ENCODE measurements at places on chromosomes 11 and 22.

- DNase-seq: no peak
These were observed 44.2 kb upstream of the WEE1 start for GRCh38 chr11:9529334-9529650.

DNA sequence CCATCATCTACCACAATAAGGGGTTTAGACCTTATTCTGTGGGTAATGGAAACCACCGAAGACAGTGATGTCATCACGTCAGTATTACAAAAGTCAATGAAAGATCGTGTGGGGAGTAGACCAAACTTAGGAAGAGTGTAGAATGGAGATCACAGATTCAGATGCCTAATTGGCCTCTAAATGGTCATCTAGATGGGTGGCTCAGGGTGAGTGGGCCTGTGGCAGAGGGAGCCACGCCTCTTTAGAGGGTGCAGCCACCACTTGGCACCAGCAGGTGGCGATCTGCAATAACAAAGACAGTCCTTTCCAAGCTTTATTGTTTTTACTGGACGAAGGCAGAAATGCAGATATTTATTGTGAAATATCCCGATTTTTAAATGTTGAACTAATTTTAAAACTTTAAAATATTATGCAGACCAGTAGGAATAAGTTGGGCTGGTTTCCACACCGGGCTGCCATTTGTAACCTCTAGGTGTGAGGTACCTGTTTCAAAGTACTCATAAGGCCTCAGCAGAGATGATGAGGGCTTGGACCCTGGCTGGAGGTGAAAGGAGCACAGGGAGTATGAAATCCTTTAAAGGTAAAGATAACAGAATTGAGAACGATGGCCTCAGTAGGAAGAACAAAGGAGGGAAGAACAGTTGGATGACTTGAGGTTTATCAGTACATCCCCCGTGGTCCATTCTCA lies 222.0 kb downstream of the DBX1 start:
- DNase-seq: no peak

DNA sequence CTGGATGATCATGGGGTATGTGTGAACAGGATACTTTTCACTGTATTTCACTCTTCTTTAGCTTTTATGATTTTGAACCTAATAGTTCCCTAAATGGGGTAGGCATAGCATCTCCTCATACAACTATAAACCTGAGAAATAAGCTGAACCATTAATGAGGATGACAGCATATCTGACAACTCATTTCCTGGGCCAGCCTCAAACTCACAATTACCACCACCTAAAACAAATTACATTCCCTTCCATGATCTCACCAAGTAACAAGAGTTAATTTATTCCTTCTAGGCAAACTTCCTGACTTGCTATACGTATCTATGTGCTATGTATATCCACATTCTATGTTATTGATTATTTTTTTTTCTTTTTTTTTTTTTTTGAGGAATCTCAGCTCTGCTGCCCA lies 23.0 kb downstream of the SIK3 start:
- no peak for DNase-seq

DNA sequence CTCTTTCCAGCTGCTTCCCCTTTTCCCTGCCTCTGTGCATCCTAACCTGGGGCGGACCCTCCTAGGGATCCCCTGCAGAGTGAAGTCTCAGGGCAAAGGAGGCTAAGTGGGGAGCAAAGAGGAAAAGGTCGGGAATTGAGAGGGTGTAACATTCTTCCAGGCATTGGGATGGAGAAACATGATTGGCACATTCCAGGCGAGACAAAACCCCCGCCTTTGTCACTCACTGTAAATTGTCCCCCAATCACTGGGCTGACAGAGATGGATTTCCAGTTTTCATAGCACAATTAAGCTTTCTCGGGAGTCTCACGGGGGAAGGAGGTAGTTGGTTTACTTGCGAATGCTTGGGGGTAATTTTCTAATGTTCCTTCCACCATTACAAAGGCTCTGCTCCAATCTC lies 74.9 kb downstream of the MIAT start:
- no peak for DNase-seq

- DNase-seq: no peak
These were observed 11.9 kb upstream of the CD44 start for GRCh38 chr11:35126879-35127581.

GRCh38 chr22:50710886-50711285 lies 27.1 kb upstream of the ACR start:
- DNase-seq: no peak

- DNase-seq: no peak
These were observed 3.0 kb downstream of the YWHAH start for GRCh38 chr22:31947296-31947695.

- DNase-seq: no peak
These were observed 45.8 kb downstream of the IGLL1 start for GRCh38 chr22:23534201-23534850.

DNA sequence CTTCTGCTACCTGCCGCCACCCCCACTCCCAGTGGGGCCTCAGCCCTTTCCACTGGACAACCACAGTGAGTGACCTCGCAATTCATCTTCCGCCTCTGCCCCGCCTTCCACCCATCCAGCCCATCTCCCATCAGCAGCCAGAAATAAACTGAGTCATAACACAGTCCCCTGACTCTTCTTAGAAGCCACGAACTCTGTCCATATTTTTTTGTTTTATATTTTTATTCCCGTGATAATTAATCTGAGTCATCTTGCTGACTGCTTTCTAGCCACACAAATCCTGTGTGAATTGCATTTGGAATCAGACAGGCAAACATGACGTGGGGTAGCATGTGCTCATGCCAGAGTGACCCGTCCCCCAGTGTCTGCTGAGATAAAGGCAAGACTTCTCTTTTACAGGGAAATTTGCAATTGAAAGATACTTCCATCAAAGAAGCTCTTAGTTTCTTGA lies 7.0 kb downstream of the FADD start:
- no peak for DNase-seq

- DNase-seq: no peak
These were observed 47.2 kb downstream of the POLD3 start for GRCh38 chr11:74639533-74639932.

DNA sequence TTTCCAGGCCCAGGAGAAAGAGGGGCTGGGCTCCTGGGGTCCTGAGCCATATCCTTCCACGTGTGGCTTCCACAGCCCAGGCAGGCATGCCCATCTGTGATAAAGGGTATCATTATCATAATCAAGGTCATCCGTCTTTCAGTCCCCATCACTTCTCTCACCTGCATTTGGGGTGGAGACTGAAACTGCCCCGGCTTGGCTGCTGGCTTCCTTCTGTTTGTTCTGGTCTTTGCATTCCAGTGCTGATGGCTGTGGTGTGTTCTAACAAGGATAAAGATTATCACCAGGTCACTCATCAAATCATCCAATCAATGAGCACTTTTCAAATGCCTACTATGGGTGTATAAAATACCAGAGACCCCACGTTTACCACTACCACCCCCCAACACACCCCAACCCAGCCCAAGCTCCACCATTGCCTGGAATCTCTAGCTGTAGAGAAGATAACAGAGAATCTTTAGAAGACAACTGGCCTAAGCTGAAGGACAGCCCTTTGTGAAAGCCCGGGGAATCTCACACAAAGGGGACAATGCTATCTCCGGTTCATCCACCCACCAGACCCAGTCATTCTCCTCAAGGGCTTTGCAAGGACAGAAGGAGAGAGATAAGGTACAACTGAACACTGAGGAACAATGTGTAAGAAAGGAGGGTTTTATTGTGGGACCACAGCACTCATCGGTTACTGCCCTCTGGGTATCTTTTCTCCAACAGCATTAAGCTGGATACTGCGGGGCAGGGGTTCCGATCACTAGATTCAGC lies 54.9 kb downstream of the AHNAK start:
- no peak for DNase-seq

DNA sequence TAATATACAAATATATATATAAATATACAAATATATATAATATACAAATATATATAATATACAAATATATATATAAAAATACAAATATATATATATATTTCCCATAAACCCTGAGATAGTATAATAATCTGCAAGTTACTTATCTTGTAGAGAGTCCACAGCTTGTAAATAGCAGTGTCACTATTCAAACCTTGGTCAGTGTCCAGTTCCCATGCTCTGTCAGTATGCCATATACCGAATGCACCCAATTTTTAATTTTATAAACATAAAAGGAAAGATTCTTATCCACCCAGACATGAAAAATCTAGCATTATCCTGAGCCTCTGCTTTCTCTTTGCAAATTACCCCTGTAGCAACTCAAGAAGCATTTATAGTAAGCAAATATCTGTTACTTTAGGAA lies 21.6 kb upstream of the CTSC start:
- DNase-seq: no peak

DNA sequence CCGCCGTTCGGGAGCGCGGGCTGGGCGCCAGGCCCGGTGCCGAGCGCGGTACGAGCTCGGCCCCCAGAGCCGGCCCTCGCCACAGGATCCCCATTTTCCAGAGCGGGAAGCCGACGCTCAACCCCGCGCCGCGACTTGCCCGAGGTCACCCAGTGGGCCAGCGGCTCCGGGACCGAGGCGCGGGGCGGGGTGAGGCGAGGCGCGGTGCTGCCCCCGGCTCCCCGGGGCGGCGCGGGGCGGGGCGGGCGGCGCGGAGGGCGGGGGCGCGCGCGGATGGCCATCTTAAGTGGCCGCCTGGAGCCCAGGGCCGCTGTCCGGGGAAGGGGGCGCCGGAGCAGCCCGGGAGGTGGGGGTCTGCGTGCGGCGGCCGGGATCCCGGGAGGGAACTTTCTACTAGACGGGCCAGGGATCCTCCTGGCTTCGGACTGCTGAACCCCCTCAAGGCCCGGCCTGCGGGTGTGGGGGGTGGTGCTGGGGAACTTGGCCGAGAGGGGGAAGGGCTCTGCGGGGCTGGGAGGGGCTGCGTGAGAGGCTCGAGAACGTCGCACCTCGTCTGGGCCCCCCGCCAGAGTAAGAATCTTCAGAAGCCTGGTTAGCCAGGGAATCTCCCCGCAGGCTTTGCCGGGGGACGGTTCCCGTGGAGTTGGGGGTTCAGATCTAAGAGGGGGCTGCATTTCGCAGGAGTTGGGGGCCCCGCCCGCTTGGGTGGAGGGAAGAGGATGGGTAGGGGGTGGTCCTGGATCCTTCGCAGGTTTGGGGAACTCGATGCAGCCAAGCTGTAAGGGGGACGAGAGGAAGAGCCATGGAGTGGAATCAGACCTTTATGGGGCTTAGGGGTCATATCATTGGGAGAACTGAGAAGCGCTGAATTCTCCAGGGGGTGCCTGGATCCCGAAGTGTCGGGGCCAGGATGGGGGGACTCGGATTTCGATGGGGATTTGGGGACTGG lies 678 bp upstream of the INPPL1 start:
- no peak for DNase-seq
